Hematopoietic multipotent progenitor cell treated with erythropoietin and hydrocortisone succinate and interleukin-3 and kit ligand, for 15 days (in vitro differentiated cells): ENCODE measurements at places on chromosomes 3 and 15.

DNA sequence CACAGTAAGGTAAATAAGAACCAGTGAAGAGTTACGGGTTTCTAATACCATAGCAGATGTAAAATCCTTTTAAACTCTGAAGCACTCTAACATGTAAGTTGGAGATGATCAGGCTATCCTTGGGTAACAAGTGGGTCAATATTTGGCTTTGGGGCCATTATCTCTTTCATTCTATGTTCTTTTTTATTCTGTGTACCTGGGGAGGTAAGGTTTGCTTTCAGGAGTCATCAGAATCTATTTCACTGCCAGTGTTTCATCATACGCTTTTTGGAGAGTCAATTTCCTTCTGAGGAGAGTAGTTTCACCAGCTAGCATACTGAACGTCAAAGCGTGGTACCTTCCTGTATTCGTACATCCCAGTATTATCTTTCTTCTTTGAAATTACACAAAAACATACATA is 166.5 kb downstream of the GMNC start:
- no peak for DNase-seq

GRCh38 chr3:173711619-173712018 is 314.1 kb downstream of the NLGN1 start:
- no peak for DNase-seq

GRCh38 chr15:77988347-77989295 is 88.9 kb downstream of the TBC1D2B start:
- peak; percentile 38 for DNase-seq

DNA sequence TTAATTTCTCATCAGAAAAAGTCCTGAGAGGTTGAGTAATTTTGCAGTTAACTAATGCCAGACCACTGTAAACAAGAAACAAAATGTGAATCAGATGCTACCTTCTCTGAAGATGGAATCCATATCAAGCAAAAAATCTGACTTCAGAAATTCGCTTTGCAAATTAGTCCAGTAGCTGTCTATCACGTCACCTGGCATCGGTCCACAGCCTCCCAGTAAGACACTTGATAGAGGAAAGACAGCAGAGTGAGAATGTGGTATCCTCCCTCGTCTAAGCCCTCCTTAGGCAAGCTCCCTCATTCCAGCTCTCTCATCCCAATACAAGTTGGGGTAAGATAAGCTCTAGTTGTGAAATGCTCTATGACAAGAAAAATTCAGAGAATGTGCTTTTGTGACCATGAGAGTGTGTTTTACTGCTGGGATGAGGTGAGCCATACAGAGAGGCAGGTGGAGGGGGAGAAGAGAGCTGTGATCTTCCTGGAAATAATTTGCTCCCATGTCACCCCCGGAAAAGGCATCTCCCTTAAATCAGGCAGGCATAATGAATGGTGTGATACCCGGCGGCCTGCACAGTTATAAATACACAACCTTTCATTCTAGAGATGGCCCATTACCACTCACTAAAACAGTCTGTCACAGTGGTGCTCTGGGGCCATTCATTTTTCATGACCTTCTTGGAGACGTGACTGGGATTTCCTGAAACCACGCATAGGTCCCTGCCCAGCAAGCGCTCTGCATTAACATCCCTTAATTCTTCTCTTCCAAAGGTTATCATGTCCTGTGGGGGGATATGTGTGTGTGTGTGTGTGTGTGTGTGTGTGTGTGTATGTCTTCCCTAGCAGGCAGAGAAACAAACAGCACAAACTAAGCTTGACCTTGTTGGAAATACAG is 602.0 kb upstream of the KCNMB2 start:
- no peak for DNase-seq

- no peak for DNase-seq
These were observed 30.4 kb downstream of the VGLL4 start for GRCh38 chr3:11613319-11613718.

- DNase-seq: no peak
These were observed 65.4 kb downstream of the TFRC start for GRCh38 chr3:196016485-196016884.

GRCh38 chr3:69205385-69205784 is 83.0 kb upstream of the LMOD3 start:
- no peak for DNase-seq

DNA sequence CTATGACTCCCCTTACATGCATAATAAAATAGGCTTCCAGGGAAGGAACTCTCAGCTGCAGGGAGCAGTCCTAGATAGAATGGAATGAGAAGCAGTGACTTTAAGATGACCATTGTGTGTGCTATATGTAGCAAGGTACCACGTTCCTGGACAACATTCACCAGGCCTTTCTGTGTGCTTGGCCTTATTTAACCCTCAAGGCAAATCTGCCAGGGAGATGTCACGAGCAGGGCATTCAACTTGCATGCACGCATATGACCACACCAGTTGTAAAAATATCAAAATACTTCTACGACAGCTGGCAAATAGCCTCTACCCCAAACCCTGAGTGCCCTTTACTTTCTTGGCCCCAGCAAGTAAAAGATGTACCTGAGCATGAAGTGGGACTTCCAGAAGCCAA is 197.3 kb upstream of the ST8SIA2 start:
- no peak for DNase-seq

- no peak for DNase-seq
These were observed 87.7 kb upstream of the LIMD1 start for GRCh38 chr3:45506751-45507391.

DNA sequence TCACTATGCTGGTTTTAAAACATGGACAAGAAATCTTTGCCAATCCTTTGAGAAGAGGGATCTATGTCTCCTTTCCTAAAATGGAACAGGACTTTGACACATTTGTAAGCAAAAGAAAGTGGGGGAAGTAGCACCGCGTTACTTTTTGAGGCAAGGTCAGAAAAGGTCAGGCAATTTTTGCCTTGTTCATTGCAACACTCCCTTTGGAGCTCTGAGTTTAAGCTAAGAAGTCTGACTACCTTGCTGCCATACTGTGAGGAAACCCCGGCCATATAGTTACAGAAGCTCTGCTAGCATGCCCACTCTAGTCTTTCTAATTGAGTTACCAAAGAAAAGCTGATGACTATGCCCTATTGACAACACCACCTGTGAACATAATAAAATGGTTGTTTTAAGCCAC is 1.4 kb downstream of the FAM227B start:
- DNase-seq: no peak

GRCh38 chr15:43465100-43465499 is 27.9 kb downstream of the TP53BP1 start:
- no peak for DNase-seq

GRCh38 chr3:128481438-128481942 is 11.5 kb downstream of the GATA2 start:
- DNase-seq: no peak

GRCh38 chr15:43132830-43133429 is 456 bp upstream of the TMEM62 start:
- no peak for DNase-seq
